ENCODE measurements at places on chromosomes 12 and 14.

GRCh38 chr12:117643971-117644370, 282.5 kb upstream of the NOS1 start:
- DNase-seq, result no peak

- DNase-seq, result no peak
These were observed 62.3 kb downstream of the SPRING1 start for GRCh38 chr12:116675339-116676107.

GRCh38 chr12:18250313-18250916, 10.9 kb upstream of the PIK3C2G start:
- no peak for DNase-seq

DNA sequence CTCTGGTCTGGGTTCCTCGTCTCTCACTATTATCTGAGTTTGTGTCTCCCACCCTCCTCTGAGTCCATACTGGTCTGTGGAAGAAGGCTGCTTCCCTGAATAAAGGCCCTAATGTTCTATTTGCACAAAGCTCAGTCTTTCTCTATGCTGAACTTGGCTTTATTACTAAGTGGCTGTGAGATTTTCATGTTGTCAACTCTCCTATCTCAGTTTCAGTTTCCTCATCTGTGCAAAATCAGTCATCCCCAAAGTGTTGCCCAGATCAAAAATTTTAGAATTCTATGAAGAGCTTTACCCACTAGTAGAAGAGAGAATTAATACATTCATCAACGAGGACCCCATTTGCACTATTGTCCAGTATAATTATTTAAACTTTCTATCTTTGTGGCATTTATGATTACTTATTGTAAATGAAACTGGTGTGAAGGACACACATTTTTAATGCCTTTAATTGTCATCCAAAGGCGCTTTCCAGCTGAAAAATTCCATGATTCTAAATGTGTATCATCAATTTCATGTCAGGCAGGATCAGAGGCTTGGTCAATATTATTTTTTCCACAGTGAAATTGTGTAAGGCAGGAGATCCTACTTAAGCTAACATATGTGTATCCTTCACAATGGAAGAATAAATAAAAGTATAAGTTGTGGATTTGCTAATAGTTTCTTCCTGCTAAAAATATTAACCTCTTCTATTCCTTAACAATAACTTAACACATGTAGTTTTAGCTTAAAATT, 79.1 kb upstream of the EEA1 start:
- no peak for DNase-seq

DNA sequence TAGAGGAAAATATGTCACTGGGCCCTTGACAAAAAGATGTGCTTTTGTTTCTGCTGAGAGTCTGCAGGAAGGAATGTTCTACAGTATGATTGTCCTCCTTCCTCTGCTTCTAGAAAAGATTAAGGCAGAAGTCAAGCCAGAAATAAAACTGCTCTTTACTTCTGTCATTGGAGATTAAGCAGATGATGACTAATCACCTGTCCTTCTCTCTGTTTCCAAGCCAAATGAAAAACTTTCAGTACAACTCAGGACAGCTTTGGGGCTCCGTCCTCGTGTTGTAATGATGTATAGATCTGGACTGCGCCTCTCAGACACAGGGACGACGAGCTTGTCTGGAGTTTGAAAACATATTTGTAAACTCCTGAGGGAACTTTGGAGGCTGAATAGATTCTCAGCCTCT, 159.3 kb downstream of the DYRK2 start:
- DNase-seq, result no peak

DNA sequence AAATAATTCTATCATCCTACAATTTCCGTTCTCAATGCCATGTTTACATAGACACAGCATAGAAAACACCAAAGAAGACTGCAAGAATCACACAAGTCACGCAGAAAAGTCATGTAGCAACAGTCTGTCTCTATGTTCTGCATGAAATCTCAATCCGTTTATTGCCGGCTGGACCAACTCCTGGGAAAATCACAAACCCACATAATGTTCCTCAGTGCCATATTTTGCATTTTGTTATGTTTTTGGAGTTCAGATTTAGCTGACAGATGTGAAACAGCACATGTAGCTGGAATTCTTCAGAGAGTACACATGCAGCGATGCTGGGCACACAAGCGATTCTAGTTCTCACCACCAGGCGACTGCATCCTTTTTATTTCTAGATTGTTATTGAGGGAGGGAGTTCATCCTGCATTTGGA, 193.1 kb downstream of the APAF1 start:
- DNase-seq, result no peak
